Smooth muscle cell of trachea (primary cell): ENCODE measurements at places on chromosomes 1 and 21. TPM values are rescaled to one million over a fixed set of nuclear protein-coding genes. Genes with fewer than 3 reads are reported as not detected.

PLA2G2D gene
- total RNA-seq: not detected in 2 replicates

PROX1 gene
- under 0.01 and 0.15 TPM in 2 replicates for total RNA-seq

TP73 gene
- under 0.01 TPM in 1 of 2 replicates, not detected in the other for total RNA-seq

CELA3A gene
- total RNA-seq: not detected in 2 replicates

SPATA45 gene
- not detected in 2 replicates for total RNA-seq

PCSK9 gene
- total RNA-seq: 0.50 and 0.87 TPM in 2 replicates

OXCT2 gene
- total RNA-seq: 1.9 and 4.1 TPM in 2 replicates

CHRNB2 gene
- total RNA-seq: under 0.01 TPM in 1 of 2 replicates, not detected in the other

ANGPTL3 gene
- not detected in 2 replicates for total RNA-seq

ARHGEF10L gene
- 17.2 and 35.1 TPM in 2 replicates for total RNA-seq

IL20 gene
- not detected in 2 replicates for total RNA-seq

SPATA46 gene
- not detected in 2 replicates for total RNA-seq
